ENCODE measurements at places on chromosomes 11 and 22.

- DNase-seq = no peak
These were observed 159.9 kb downstream of the FBXO7 start for GRCh38 chr22:32634421-32634981.

GRCh38 chr22:22548317-22548716 lies 10.7 kb downstream of the PRAME start:
- no peak for DNase-seq

- no peak for DNase-seq
These were observed at the start of gene MPPED2 for GRCh38 chr11:30586251-30587144. Gene MPPED2 (minus strand): TSS chr11:30586353. CDS start chr11:30580373, 5,980 bp downstream.

- DNase-seq = peak; percentile 51
These were observed at the start of gene MTFP1 for GRCh38 chr22:30425616-30426387. Gene MTFP1 (plus strand): TSS chr22:30425768. CDS start chr22:30425880, 112 bp downstream.

- no peak for DNase-seq
These were observed 2.3 kb downstream of the PCF11 start for GRCh38 chr11:83158965-83159901.

DNA sequence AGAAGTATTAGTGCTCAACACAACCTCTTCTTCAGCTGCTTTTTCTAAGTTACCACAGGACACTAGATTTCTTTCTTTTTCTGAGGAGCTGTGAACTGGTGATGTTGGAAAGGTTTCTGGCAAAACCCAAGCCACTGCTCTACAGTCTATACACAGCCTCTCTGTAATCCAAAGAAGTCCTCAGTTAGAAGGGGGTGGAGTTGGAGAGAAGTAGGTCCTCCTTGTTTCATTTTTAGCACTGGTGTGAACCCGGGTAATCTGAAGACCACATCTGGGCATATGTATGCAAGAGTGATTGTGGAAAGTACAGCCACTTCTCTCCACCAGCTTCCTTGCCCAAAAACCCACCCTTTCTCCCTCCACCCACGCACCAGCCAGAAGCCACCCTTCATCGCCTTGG lies 1168.1 kb downstream of the LRRC4C start:
- no peak for DNase-seq

DNA sequence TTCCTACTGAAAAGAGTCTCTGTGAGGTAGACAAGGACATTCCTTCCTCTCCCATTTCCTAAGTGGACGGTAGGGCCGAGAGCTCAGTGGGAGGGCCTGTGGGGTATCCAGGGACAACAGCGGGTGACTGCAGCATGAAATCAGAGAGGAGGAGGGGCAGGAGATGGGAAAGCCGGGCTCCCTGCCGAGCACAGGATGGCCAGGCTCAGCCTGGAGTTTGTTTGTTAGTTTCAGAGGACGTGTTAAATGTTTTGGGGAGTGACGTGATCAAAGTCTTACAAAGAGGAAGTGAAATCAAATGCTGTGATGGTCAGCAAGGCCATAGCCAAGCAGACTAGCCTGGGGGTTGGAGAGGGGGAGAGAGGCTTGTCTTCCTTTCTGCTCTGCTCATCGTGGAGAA lies 152.7 kb downstream of the ADAMTS15 start:
- DNase-seq = no peak

DNA sequence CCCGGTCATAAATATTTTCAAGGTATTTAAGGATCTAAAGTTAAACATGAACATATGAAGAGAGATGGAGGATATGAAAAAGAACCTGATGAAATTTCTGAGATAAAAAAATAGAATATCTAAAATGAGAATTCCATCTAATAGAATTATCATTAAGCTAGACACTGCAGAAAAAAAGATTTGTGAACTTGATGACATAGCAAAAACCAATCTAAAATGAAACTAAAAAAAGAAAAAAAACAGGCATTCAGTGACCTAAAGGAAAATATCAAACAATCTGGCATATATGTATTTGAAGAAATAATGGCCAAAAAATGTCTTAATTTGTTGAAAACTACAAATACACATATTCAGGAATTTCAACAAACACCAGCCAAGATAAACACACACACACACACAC lies 81.6 kb upstream of the ZC3H12C start:
- no peak for DNase-seq

DNA sequence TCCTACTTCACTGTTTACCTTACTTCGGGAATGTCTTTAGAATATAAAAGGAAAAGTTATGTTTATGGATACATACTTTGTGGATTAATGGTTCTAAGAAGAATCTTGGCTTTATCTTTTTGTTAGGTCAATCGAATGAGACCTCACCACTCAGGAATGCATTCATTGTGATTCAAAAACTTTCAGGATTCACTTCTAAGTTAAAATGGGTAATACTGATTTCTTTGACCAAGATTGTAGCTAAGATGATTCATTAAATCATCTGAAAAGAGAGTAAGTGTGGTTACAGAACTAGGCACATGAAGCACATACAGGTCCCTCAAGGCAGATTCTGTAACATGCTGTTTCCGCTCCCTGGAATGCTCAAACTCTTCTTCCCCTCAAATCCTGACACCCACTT lies 716.4 kb downstream of the KCNA4 start:
- no peak for DNase-seq

DNA sequence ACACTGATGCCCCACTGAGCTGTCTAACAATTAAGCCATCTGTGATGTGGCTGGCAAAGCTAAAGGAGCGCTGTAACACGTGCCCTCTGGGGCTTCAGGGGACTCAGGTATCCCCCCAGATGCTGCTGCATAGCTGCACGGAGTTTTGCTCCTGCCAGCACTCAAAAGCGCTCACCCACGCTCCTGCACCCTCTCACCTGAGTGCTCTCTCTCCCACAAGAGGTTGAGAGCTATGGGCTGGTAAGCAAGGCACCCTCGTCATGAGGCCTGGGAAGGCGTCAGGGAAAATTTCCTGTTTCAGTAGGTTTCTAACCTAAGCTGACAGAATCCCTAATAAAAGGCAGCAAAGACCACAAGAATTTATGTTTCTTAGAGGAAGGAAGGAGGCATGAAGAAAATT lies 850.3 kb downstream of the OPCML start:
- no peak for DNase-seq

- peak; percentile 29 for DNase-seq
These were observed 65.2 kb upstream of the LMO1 start for GRCh38 chr11:8328848-8329330.

DNA sequence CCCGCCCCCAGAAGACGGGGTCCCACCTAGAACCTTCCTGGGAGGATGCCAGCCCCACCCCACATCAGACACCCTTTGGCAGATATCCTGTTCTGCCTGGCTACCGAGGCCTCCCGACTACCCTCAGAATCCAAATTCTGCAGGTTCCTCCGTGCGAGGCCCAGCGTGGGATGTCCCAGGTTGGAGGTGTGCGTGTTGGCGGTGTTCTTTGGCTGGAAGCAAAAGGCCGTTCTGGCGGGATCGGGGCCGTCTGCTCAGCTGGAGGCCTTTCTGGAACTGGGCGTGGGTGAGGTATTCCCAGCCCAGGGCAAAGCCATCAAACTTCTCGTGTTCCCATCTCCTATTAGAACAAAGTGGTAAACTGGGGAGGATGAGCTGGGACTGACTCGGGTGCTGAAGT lies 32.6 kb downstream of the NUP50 start:
- DNase-seq = no peak

DNA sequence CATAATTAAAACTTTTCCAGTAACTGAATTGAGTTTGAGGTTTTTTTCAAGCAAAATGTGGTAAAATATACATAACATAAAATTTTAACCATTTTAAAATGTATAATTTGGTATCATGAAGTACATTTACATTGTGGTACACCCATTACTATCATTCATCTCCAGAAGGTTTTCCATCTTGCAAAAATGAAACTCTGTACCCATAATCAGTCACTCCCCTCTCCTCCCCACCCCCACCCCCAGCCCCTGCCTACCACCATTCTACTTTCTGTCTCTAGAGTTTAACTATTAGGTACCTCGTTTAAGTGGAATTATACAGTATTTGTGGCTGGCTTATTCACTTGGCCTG lies 63.7 kb downstream of the MICAL2 start:
- DNase-seq = no peak

GRCh38 chr11:116852261-116853031 lies 15.0 kb upstream of the APOA1 start:
- DNase-seq = peak; percentile 24

DNA sequence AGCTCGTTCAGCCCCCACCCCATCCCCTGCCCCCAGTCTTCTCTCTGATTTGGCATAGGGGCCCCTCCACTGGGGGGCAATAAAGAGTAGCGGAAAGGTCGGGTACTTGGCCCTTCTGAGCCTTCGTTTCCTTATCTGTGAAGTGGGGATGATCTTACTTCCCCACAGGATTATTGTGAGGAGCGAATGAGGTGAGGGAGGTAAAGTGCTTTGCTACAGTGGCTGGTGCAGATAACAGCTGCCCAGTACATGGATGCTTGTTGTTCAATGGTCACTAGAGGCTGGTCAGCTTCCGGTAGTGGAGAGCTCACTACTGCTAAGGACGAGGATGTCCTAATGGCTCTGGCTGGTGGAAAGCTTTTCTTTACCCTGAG lies 101.2 kb downstream of the CEP164 start:
- no peak for DNase-seq

DNA sequence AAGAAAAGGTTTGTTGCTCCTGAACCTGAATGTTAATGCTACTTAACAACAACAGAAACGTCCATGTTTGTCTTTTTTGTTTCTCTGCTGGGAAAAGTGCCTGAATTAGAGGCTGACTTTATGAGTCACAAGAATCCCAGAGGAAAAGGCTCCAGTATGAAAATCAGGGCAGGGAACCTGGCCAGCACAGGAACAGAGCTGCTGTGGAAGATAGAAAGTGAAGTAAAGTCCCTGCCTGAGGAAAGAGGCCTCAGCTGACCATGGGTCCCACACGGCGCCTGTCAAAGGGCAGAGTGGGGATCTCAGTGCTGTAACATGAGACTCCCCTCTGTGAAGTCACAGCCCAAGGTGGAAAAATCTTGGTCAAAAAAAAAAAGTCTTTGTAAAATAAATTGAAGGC lies 632.3 kb upstream of the CCDC90B start:
- no peak for DNase-seq

DNA sequence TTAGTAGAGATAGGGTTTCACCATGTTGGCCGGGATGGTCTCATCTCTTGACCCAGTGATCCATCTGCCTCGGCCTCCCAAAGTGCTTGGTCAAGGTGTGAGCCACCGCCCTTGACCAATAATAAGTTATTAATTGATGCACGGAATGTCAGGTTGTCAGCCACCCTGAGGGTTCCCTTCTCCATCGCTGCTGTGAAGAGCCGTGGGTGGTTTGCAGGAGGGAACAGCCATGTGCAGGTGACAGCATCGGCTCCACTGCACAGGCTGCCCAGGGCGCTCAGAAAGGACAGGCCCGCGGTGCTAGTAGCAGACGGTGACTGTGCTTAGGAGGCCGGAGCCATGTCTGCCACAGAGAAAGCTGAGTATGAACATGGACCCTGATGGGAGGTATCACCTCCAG lies 814.0 kb downstream of the BRD1 start:
- no peak for DNase-seq

GRCh38 chr11:65121447-65121864 lies 478 bp downstream of the FAU start:
- DNase-seq = no peak

DNA sequence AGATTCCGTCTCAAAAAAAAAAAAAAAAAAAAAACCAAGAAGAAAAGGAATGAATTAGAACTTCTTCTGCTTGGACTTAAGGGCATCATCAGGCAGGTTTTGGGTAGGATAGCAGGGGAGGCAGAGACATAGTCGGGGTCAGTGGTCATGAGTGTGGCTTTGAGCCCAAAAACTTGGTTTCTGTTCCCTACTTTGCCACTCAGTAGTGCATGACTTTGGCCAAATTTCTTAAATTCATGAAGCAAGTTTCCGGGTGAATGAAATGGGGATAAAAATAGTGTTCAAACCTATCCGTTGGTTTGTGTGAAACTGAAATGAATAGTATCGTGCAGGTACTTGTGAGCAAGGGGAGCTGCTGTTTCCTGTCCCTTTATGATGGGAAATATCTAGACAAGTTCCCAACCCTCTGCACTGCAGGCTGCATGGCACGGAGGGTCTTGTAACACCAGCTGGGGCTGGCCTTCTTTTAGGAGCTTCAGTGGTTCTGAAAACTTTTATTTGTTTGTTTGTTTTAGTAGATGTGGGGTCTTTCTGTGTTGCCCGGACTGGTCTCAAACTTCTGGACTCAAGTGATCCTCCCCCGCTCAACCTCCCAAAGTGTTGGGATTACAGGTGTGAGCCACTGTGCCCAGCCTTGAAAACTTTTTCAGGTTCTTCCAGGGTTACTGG lies 18.4 kb downstream of the NEAT1 start:
- no peak for DNase-seq

DNA sequence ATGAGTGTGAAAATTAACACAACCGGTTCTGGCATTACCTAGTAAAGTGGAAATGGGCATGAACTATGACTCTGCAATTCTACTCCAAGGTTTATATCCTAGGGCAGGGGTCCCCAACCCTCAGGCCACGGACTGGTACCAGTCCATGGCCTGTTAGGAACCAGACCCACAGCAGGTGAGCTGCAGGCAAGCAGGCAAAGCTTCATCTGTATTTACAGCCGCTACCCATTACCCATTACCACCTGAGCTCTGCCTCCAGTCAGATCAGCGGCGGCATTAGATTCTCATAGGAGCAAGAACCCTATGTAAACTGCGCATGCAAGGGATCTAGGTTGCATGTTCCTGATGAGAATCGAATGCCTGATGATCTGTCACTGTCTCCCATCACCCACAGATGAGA lies 49.8 kb downstream of the MORC2 start:
- no peak for DNase-seq

DNA sequence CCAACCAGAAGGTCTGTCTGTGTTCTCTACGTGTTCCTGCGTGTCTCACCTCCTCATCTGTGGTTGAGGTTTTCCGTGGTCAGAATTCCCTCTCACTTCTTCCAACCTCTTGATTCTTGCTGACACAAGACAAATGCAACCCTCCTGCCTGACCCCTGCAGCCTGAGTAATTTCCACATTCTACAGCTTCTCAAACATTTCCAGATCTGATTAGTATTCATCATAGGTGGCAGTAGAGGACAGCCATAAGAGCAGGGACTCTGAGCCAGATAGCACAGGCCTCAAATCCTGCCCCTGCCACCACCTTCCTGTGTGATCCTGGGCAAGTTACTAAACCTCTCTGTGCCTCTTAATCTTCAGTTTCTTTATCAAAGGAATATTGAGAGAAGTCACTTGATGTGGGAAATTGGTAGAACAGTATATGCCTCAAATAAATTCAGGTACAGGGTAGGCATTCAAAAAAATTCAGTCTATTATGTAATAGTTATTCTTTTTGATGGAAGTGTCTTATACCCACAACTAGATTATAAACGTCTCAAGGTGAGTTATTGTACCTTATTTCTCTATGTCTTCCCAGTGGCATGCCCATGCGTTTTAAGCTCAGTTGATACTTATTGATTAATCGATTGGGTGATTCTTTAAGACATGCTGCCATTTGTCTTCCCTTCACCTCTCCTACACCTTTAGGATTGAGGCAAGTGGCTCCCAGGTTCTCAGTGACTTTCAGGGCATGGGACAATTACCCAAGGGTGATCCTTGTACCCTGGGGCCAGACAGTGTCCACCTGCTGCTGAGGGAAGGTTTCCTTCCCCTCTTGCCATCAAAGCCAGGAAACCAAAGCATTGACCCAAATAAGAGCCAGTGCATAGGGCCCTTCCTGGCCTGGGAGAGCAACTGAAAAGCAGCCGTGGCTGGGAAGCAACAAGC lies 19.6 kb downstream of the POU2AF1 start:
- DNase-seq = no peak
